NCI-H1048 (cell line): ENCODE measurements at places on chromosomes 6 and 20.

GRCh38 chr20:10357061-10357708 lies 76.8 kb downstream of the MKKS start:
- DNase-seq = no peak

- DNase-seq = no peak
These were observed 3.8 kb upstream of the MYBL2 start for GRCh38 chr20:43662943-43663655.

DNA sequence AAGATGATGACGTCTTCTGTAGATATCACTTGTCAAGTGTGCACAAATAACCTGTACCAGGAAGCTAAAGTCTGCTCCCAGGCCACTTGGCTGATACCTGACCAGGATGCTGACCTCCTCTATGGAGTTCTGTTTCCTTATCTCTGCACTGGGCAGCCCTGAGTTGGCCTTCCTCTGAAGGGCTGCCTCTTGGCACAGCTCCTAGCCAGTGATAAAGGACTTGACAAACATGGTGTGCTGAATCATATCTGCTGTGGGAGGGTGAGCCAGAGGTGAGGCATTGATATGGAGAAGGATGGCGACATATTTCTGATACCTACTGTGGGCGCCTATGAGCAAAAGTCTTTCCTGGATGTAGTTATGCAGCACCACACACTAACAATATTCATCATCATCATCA lies 32.8 kb upstream of the FOXA2 start:
- no peak for DNase-seq

DNA sequence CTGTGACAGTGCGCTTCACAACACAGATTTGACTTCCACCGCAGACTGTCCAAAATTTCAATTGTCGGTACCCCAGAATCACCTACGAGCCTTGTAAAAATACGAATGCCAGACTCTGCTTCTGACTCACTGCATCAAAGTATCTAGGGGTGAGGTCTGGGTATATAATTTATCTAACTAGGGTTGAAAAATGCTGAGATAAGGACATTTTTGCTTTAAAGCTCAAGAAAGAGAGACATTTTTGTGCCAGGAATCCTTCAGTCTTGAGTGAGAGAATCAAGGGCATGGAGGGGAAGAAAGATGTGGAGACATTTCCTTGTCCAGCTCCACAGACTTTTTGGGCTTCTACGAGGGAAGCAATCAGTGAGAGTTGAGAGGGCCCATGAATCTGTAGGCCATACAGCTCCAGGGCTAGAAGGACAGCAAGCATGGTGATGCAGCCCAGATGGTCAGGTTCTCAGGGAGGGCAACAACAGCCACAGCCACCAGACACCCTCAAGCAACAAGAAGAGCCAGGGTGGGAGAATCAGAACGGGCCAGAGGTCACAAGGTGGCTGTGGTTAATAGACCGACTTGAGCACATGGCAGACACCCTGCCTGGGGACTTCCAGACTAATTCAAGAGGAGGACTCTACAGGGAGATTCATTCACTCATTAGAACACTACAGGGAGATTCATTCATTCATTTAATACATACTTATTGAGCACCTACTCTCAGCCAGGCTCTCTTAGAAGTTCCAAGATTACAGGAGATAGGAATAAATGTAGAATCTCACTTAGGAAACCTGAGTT lies 211.1 kb upstream of the PRDM1 start:
- DNase-seq = no peak

GRCh38 chr20:19926591-19926990 lies 90.6 kb upstream of the NAA20 start:
- DNase-seq = no peak

- no peak for DNase-seq
These were observed 57.9 kb downstream of the SYNJ2 start for GRCh38 chr6:158039571-158040050.

- DNase-seq = no peak
These were observed 99.3 kb upstream of the PMEPA1 start for GRCh38 chr20:57809149-57809548.

- DNase-seq = no peak
These were observed 1524.7 kb downstream of the GRIK2 start for GRCh38 chr6:102918161-102918560.

DNA sequence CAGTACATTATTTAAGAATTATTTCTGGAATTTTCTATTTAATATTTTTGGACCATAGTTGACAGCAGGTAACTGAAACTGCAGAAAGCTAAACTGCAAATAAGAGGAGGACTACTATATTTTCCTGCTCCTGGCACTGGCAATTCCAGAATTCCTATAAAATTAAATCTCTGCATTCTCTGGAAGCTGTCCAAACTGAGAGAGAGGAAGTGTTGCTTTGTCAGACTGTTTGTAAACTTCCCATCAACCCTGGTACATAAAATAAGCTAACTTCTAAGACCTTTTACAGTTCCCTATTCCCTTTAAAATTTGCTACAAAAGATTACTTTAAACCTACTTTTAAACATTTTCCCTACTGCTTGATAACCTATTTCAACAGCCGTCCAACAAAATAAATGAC lies 196.1 kb upstream of the RUNX2 start:
- no peak for DNase-seq

GRCh38 chr6:4028051-4028450 lies 50.9 kb downstream of the FAM217A start:
- no peak for DNase-seq

GRCh38 chr20:54115172-54115854 lies 44.9 kb upstream of the BCAS1 start:
- no peak for DNase-seq

GRCh38 chr6:30127238-30128093 lies 8.5 kb upstream of the TRIM40 start:
- DNase-seq = no peak

- no peak for DNase-seq
These were observed 125.0 kb downstream of the GJA1 start for GRCh38 chr6:121560476-121560875.

- no peak for DNase-seq
These were observed 30.6 kb upstream of the SULF2 start for GRCh38 chr20:47815866-47816265.

DNA sequence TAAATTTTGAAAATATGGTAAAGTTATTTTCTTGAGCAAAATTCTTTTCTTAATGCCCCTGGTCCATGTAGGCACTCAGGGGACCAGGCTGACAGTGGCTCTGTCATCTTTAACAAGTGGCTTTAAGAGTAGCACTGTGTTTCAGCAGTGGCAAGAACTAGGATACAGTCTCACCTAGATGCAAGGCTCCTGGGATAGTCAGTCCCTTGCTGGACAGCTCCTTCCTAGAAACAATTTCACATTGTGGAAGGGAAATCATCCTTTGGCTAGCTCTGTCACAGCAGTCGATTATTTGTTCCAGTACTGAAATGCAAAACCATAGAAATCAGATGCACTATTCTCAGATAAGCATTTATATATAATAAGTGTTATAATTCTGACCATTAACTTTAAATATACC lies 175.4 kb upstream of the KCNQ5 start:
- no peak for DNase-seq

GRCh38 chr6:123518441-123519188 lies 118.1 kb downstream of the TRDN start:
- DNase-seq = no peak

DNA sequence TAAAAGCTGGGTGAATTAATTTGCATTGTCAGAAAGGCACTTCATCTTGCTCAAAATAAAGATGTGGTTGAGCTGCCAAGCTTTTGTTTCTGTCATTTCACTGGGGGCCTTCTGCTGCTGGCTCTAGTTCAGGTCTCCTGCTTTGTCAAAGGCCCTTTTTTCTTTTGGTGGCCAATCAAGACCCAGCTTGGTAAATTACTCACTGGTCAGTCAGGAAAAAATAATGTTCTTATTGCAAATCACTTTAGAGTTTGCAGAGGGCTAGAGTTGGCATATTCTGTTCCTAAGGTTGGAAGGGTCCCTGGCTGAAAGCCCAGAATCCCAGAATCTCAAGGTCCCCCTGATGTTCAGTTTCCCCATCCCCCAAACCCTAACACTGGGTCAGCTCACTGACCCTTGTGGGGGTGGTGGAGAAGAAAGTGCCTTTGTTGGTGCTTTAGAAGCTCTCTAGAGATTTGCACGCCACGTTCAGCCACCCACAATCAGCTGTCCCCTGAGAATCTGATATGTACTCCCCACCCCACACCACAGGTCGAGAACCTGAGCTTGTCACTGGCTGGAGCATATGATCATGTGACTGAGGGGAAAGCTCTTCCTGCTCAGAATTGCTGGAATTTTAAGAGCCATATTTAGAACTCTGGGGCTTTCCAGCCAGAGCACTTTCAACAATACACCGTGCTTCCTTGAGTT lies 21.7 kb upstream of the BNIP5 start:
- no peak for DNase-seq

DNA sequence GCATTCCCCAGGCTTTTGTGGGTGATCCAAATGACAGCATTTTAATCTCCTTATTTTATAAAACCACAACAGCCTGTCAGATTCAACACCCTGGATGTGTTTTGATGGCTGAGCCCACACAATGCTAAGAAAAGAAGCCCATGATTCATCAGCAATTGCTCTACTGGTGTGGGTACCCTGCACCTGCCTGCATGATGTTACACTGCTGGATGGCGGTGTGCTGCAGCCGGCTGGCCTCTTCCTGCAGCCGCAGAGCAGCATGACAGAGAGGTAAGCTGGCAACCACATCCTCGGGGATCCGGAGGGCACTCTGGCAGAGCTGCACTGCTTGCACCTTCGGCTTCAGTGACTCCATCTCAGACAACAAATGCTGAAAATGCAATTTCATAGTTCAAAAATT lies 327.5 kb downstream of the SYNE1 start:
- DNase-seq = no peak

GRCh38 chr6:98924647-98925046 lies 23.1 kb downstream of the FBXL4 start:
- no peak for DNase-seq

- no peak for DNase-seq
These were observed 76.7 kb downstream of the PSMB1 start for GRCh38 chr6:170476360-170476759.

DNA sequence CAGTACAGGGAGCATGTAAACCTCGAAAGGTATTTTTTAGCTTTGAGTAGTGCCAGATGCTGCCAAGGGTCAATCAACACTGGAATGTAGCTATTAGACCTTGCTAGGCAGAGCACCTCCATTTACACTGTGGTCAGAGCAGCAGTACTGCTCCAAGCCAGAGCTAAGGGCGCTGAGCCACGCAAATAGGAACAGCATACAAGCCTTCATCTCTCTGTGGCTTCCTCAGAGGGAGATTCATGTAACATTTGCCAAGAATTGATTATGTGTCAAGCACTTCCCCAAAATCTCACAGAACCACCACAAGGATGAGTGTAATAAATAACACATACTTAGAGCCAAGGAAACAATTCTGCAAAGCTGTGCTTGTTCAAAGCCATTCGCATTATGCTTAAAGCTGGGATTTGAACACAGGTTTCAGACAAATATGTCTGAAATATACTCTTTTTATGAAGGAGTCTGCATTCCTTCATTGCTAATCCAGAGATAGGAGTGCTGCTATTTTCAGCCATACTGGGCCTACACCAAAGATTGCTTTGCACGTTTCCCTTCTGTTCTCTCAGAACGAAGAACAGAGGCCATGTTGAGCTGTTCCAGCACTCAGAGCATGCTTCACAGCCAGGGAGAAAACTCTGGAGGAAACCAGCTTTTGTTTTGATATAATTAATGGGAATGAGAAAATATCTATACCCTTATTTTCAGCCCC lies 97.7 kb downstream of the SLC16A10 start:
- no peak for DNase-seq

GRCh38 chr20:38728911-38729642 lies 4.8 kb downstream of the SLC32A1 start:
- no peak for DNase-seq

GRCh38 chr20:57124800-57125517 lies 141.5 kb downstream of the BMP7 start:
- no peak for DNase-seq

- peak; percentile 24 for DNase-seq
These were observed 51.2 kb upstream of the RNF182 start for GRCh38 chr6:13873288-13874190.

DNA sequence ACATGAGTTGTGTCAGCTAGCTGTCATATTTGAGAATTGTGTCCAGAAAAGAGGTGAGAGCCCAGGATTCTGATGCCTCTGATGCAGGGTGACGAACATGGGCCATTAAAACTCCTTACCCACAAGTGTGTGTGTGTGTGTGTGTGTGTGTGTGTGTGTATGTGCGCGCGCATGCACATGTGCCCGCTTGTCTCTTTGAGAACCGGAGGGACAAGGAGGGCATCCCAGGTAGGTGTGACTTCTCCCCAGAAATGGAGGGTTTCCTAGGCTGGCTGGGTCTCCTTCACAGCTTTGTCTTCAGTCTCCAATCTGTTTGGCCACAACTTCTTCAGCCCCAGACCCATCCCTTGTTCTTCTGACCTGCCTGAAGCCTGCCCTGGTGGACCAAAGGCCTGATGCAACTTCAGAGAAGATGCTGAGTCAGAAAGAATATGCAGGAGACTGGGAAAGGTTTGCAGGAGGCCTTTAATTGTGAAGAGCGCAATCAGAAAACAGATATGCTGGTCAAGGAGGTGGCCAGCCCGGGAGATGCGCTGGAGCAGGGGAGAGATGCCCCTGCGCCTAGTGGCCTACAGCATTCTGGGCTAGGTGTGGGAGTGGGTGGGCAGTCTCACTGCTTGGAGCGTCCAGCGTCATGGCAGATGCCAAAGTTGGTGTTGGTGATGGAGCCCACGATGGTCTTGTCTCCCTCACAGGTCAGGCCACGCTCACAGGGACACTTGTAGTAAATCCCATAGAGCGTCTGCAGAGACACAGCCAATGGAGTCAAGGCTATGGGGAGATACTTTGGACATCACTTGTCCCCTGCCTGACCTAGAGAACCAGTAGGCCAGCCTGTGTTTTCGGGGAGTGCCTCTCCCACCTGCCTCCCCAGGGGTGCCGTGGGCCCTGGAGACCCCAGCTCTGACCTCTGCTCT lies 2.3 kb downstream of the CLPS start:
- no peak for DNase-seq
